Cardiac ventricle fibroblast (primary cell): ENCODE measurements at places on chromosomes 13 and 19. TPM values are rescaled to one million over a fixed set of nuclear protein-coding genes. Genes with fewer than 3 reads are reported as not detected.

The CALR3 gene
- not detected in 2 replicates for total RNA-seq

The PABPC3 gene
- 0.15 TPM in 1 of 2 replicates, not detected in the other for total RNA-seq

The PGLYRP2 gene
- not detected in 2 replicates for total RNA-seq

The MAP4K1 gene
- total RNA-seq: not detected in 2 replicates

The PLIN4 gene
- total RNA-seq: 11.9 and 12.7 TPM in 2 replicates

The S1PR4 gene
- total RNA-seq: not detected in 2 replicates

The CLIP3 gene
- 27.1 and 34.3 TPM in 2 replicates for total RNA-seq

The TPTE2 gene
- total RNA-seq: not detected in 2 replicates

The OR7D2 gene
- total RNA-seq: not detected in 2 replicates

The OR10H1 gene
- not detected in 2 replicates for total RNA-seq

The HRC gene
- not detected in 2 replicates for total RNA-seq

The BRCA2 gene
- 0.50 and 1.8 TPM in 2 replicates for total RNA-seq

The ZNF627 gene
- total RNA-seq: 7.1 and 11.2 TPM in 2 replicates

The UHRF1 gene
- 3.1 and 5.2 TPM in 2 replicates for total RNA-seq

The DYRK1B gene
- 12.7 and 13.0 TPM in 2 replicates for total RNA-seq

The C3 gene
- total RNA-seq: 1,308 and 1,917 TPM in 2 replicates

The SHD gene
- total RNA-seq: not detected in 2 replicates

The SERPINE3 gene
- not detected in 2 replicates for total RNA-seq

The SIGLEC8 gene
- not detected in 2 replicates for total RNA-seq

The ACP5 gene
- not detected in 2 replicates for total RNA-seq

The BEST2 gene
- not detected in 2 replicates for total RNA-seq

The ZNF442 gene
- total RNA-seq: 1.3 and 2.2 TPM in 2 replicates

The MAP3K10 gene
- total RNA-seq: 2.8 and 5.2 TPM in 2 replicates

The KRTDAP gene
- not detected in 2 replicates for total RNA-seq
